WERI-Rb-1 (cell line): ENCODE measurements at places on chromosomes 16 and 17.

DNA sequence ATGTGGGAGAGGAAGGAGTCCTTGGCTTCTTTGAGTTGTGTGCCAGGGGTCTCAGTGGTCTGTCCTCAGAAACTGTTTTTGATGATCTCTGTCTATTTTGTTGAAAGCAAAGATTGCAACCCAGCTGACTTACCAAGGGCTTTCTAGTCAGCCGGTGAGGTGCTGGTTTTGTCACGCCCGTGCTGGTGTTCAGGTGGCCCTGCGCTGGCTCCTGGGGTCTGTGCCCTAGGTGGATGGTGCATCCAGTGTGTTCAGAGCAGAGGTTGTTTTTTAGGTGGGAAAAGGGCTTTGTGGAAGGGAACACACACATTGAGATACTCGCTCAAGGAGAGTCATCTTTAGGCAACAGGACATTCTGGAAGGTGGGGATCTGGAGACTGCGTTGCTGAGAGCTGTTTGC is 51.0 kb downstream of the BANP start:
- no peak for DNase-seq

GRCh38 chr17:5545051-5545987 is 39.0 kb downstream of the NLRP1 start:
- DNase-seq, result no peak

DNA sequence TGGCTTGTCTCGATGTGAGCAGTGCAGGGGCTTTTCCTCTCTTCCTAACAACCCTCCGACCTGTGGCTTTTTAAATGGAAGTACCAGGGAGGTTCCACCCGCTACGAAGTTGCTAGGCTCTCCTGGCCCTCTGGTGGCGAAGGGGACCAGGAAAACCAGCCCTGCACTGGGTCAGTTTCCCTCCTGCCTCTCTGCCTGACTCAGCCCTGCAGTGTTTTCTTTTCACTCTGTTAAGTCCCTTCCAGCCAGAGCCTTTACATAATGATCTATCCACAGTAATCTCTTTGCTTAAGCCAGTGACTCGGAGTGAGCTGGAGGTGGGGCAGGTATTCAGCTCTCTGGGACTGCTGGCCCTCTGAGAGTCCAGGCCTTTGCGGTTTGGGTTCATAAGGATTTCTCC is 331.3 kb upstream of the EEF2KMT start:
- peak; percentile 74 for DNase-seq

- DNase-seq, result no peak
Measured at GRCh38 chr17:82475458-82475857, 16.9 kb downstream of the NARF start.

DNA sequence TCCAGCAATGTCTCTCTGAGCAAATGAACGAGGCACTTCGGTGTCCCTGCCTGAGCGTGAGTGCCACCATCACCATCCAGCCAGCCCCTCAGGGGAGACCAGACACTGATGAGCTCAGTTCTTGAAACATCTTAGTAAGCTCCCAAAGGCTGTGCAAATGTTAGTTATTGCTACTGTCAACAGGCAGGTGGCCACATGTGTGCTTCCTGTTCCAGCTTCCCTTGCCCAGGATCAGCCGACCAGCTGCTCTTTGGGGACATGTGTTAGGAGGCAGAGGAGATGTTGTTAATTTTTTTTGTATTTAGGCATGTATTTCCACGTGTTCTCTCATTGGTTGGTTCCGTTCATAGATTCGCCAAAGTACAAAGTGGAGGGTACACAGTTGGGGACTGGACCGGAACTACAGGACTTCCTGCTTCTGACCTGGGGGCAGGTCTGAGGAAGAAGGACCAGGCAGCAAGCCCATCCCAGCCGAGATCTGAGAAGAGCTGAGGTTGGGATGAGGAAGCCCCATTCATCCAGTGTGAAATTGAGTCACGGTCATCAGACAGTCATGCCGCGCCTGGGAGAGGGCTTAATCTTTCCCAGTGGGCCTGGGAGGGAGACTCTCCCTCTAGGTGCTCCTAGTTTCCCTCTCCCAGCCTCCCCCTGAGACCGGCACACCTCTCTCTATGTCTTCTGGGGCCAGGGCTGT is 3.8 kb downstream of the TTYH2 start:
- no peak for DNase-seq

DNA sequence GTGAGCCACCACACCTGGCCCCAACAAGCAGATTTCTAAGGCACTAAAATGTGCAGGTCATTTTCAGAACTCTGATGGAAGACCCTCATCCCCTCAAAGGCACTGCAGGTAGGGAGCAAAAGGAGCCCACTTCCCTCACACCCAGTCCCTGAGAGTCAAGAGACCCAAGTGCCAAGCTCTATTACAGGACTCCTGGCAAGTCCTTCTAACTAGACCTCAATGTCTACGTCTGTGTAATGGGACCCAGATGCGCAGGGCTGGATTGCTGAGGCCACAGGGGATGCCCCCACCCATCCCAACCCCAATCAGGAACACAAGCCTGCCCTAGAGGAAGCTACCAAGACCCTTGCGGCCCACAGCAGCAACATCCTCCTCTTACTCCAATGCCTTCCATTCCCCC is 2.7 kb downstream of the PLLP start:
- no peak for DNase-seq

GRCh38 chr16:8866118-8866883 is 2.5 kb downstream of the CARHSP1 start:
- no peak for DNase-seq

- DNase-seq, result no peak
Measured at GRCh38 chr17:45144199-45145034, 3.9 kb upstream of the HEXIM1 start.

- DNase-seq, result peak; percentile 78
Measured at GRCh38 chr16:674968-675883, at the start of gene RHBDL1. Gene RHBDL1 (plus strand): TSS chr16:675671. CDS start chr16:675791, 120 bp downstream.

GRCh38 chr16:927406-927805 is 43.4 kb downstream of the LMF1 start:
- DNase-seq, result no peak

DNA sequence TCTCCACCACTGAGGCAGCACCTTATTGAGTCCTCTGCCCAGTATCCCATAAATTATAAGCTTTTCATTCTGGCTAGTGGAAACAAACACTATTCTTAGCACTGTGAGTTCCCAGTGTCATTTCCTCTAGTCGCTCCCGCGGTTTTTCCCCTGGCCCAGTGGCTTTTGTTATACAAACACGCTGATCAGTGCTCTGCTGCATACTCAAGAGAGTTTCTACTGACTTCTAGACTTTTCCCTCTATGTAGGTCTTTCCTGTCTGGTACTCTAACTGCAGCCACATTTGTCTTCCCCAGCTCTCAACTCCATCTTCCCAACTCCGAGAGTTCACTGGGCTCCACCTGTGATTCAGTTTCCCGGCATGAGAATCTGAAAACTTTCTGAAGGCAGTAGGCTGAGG is 556.6 kb upstream of the SALL1 start:
- DNase-seq, result no peak

GRCh38 chr17:70370816-70371215 is 201.5 kb downstream of the KCNJ2 start:
- no peak for DNase-seq

DNA sequence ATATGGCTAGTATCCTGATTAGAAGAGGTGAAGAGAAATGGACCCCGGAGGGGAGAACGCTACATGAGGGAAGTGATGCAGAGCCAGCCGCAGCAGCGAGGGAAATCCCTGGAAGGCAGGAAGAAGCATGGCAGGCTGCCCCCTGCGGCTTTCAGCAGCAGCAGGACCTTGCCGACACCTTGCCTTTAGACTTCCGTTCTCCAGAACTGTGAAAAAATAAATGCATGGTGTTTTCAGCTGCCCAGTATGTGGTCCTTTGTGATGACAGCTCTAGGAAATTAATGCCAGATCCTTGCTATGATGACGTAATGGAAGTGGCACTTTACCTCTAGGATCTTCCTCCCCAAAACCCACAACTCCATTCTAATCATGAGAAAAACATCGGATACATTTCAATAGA is 9.7 kb upstream of the ZFP1 start:
- no peak for DNase-seq

DNA sequence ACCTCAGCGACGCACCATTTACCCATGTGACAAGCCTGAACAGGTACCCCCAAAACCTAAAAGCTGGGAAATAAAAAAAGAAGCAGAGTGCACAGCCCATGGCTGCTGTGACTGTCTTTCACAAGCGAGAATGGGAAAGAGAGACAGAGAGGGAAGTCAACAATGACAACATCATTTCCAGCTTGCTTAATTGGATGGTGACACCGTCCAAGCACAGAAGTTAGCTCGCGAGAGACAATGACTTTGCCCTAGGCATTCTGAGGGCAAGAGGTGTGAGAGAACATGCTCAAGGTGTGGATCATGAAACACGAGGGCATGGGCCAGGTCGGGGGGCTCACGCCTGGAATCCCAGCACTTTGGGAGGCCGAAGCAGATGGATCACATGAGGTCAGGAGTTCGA is 19.3 kb upstream of the NSMCE1 start:
- DNase-seq, result no peak

GRCh38 chr16:57732037-57732436 is 3.5 kb upstream of the KATNB1 start:
- DNase-seq, result no peak

DNA sequence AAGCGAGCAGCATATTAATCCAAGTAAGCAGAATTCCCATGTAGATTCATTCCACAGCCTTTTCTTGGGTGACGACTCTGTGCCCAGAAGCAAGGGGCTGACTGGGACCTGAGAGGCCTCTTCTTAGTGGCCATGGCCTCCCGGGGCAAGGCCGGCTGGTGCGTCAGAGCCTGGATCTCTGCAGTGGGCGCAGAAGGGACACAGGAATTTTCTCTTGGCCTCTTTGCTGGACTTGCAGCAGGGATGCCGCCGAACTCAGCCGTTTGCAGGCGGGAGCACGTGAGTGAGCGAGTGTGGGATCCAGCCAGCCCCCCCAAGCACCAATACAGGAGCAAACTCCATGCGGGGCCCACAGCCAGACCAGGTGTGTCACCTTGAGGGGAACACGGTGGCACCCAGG is 151.8 kb downstream of the RPTOR start:
- no peak for DNase-seq

DNA sequence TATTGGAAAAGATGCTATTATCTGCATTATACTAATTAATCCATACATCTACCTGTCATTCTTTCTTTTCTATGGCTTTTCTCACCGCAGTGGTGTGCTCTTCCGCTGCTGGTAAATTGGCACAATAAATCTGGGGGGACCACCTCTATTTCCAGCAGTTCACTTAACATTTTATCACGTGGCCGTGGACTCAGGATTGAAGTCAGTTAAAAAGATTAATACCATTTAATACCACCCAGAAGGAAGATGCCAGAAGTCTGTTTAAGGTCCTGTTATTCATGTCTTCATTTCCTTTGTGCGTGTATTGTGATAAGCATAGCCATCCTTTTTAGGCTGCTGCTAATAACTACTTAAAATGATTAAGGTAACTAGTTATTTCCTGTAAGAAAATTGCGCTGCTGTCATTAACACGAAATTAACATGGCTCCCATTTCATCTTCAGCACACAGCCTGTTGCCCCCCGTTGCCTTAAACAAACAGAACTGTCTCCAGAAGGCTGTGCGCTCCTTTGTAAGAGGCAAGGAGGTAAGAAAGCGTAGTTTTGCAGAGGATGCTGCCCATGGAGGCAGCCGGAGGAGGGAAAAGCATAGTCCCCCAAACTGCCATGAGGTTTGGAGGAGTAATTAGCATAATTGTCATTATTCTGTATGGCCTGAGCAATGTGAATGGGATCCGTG is 414.4 kb downstream of the UTP18 start:
- no peak for DNase-seq

GRCh38 chr17:8310601-8311123 is 621 bp downstream of the ARHGEF15 start:
- DNase-seq, result no peak

DNA sequence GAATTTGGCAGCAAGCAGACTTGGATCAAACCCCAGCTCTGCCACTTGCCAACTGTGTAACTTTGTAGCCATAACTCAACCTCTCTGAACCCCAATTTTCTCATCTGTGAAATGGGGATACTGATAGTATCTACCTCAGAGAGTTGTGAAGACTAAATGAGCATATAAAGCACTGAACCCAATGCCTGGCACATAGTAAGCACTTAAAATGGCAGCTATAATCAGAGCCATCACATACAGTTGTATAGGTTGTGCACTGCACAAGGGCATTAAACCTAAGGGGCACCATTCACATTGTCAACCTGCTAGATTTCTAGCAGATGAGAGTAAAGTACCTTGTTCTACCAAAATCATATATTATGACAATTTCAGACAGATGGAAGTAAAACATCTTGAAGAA is 10.6 kb upstream of the CPNE2 start:
- DNase-seq, result no peak

DNA sequence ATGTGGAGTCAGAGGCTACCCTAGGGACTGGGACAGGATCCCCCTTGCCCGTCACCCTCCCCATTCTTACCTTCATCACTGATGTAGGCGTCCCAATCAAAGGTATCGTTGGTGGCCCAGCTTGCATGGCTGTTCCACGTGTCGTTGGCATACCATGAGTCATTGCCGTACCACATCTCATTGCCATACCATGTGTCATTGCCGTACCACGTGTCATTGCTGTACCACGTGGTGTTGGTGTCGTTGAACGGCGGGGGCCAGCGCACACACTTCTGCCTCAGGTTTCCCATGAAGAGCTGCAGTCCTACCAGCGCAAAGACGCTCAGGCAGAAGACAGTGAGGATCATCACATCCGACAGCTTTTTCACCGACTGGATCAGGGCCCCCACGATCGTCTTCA is 4.8 kb downstream of the SCN4A start:
- DNase-seq, result no peak

DNA sequence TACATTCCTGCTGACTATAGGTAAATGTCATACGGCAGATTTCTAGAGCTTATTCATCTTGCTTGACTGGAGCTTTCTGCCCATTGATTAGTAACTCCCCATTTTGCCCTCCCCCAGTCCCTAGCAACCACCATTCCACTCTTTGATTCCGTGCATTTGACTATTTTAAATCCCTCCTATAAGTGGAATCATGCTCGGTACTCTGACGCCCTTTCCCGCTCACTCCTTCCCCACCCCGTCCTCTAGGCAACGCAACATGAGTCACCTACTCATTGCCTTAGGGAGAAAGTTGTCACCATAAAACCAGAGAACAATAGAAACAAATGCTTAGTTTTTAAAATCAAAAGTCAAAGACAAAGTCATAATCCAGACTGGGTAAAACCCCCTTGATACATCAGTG is 45.5 kb upstream of the RBBP6 start:
- no peak for DNase-seq
